Fibroblast of skin of right quadriceps (primary cell): ENCODE measurements at places on chromosomes 16 and 17.

DNA sequence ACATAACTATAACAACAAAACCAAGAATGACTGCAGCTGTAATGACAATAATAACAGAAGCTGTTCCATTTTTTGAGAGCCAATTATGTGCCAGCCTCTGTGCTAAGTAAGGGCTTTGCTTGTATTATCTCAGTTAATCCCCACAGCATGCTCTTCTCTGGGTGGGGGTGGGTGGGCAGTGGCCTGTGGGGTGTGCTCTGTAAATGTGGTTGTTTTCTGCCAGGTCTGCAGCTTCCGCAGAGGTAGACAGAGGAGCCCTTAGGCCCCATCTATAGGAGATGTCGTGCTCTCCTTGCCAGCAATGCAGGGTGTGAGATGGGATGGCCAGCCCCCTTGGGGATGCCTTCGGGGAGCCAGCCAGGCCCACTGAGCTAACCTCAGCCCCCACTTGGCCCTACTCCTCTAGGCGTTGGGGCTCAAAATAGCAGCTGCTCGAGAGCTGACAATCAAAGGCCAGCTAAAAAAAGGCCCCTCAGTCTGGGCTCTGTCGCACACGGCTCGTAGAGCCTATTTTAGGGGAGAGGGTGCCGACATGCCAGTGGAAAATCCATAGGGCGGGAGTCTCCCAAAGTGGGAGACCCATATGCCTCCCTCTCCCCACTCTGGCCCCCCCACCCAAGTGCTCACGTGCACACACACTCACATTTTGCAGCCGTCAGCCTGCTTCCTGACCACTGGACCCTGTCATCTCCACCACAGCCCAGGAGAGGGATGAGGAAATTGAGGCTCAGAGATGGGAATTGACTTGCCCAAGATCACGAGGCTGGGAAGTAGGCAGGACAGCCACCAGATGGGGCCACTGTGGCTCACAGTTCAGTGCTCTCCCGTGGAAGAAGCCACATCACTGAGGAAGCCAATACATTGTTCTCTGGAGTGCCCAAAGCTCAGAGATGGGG, 15.8 kb downstream of the CDH16 start:
- no peak for DNase-seq

DNA sequence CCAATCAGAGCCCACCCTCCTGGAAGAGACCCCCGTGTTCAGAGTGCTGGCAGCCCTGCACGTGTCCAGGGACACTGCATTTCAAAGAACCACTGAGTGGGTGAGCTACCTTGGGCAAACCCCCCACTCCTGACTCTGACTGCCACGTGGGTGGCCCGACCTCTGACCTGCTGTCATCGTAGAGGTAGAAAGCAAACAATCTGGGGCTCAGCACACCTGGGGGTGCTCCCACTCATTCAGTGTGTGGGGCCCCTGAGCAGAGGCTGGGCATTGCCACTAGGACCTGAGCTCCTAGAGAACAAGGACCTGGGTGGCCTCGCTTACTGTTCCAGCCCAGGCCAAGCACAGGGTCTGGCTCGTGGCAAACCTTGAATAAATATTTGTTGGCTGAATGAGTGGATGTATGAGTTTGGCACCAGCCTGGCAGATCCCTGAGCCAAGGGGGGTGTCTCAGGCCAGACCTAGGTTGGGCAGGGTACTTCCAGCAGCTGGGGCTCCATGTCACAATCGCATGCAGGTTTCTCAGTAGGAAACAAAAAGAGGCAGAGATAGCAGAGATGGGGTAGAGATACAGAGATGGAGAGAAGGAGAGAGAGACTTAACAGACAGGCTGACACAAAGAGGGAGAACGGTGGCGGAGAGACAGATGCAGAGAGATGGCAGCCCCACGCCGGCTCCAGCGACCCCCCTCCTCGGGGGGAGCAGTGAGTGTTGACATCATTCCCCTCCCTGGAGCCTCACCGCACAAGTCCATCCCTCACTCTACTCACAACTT, 5.4 kb upstream of the DRC7 start:
- no peak for DNase-seq

DNA sequence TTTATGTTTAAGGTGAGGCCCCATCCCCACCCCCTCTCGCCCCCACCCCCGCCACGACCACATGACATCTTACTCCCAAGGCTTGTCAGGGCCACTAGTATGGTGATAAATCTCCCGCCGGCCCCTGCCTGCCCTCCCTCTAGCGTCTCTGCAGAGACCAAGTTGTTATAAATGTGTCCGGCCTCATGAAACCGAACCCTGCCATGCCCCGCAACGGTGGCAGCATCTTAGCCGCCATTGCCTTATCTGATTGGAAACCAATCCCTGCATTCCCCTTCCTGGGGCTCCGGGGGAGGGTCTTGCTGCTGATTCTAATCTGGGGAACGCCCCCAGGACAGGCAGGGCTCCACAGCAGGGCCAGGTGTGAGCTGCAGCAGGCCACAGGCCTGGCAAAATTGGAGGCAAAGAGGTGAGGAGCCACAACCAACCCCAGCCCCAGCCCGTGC, 352.4 kb downstream of the C16orf95 start:
- DNase-seq = no peak

GRCh38 chr17:29176558-29177351, 3.4 kb downstream of the MYO18A start:
- DNase-seq = no peak

DNA sequence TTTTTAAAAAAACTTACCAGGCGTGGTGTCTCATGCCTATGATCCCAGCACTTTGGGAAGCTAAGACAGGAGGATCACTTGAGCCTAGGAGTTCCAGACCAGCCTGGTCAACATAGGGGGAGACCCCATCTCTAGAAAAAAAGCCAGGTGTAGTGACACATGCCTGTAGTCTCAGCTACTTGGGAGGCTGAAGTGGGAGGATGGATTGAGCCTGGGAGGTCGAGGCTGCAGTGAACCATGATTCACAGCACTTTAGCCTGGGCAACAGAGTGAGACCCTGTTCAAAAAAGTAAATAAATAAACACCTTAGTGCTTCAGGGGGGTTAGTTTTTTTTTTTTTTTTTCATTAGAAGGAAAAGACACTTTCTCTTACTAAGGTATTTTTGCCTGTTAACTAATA, 58.9 kb upstream of the LRRC37A3 start:
- DNase-seq = no peak

GRCh38 chr17:8875957-8876356, 8.5 kb upstream of the PIK3R6 start:
- peak; percentile 61 for DNase-seq

DNA sequence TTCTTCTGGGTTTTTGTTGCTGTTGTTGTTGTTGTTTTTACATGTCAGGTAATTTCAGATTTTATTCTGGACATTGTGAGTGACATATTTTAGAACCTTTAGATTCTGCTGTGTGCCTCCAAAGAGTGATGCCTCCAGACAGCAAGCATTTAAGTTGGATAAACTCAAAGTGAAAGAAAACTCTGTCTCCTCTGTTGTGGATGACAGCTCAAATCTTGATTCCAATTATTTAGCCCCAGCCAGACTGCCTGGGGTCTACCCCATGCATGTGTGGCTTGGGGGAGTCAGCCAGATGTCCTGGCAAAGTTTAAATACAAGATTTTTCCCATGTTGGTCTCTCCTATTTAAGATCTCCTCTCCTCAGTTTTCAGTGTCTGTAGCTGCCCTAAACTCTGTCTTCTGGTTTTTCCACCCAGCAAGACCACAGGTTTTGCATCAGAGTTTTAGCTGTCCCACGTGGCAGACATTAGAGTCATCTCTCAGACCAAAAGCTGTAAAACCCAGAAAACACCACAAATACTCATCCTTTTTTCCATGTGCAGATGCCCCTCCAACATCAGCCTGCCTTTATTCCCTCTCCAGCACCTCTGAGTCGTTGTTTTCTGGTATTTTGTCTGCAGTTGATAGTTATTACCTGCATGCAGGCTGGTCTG, 19.4 kb upstream of the ZNF469 start:
- DNase-seq = no peak
